ENCODE measurements at places on chromosomes 1 and 21.
A peak's percentile ranks its signal among the peaks of the same experiment; 100 is the strongest.

DNA sequence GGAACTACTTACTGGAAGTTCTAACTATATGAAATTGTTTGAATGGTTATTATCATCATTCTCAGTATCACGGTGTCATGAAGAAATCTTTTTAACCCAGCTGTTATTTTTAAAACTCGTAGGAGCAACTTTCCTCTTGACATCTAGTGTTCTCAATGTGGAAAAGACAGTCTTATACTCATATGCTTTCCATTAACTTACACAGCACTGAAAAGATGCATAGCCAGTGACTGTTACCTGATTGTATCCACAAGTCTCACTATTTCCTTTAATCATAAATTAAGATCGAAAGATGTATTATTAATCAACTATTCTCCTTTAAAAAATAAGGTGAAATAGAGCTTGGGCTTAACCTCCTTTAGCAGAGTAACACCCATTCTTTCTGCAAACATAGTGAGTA, 59.7 kb upstream of the TNFSF4 start:
- DNase-seq, result no peak

GRCh38 chr1:119275145-119276134, 93.1 kb upstream of the HAO2 start:
- DNase-seq, result no peak

DNA sequence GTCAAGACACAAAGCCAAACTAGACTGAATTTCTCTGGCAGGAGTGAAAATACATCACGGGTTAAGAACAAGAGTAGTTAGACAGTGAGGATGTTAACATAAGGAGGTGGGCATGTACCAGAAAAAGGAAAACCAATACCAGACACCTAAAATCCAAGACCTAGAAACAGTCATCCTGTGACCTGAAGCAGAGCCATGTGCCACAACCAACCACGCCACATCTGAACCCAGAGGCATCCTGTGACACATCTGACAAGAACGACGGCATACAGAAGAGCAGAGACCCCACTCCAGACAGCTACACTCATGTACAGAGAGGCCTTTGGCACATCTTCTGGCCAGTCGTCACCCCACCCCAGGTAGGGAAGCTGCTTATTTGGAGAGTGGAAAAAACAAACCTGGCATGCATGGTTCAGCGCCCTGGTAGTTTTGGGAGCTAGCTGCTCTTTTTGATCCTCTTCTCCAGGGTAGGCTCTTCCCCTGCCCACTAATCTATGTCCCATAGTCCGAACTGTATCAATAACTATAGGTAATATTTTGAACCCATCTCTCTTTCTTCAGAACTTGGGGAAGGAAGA, 72.1 kb downstream of the SLC45A1 start:
- no peak for DNase-seq

- peak; percentile 92 for DNase-seq
Measured at GRCh38 chr1:155063550-155064110, at the start of gene EFNA4. EFNA4 (plus strand) TSS chr1:155063740; CDS start chr1:155063824, 84 bp downstream.

Measured in ecto neural progenitor cell (in vitro differentiated cells).